ENCODE measurements at places on chromosomes 16 and 17.

- no peak for DNase-seq
Observed at GRCh38 chr16:81455006-81455405, 10.4 kb downstream of the CMIP start.

GRCh38 chr16:70391881-70392481 lies 45.3 kb downstream of the DDX19A start:
- no peak for DNase-seq

DNA sequence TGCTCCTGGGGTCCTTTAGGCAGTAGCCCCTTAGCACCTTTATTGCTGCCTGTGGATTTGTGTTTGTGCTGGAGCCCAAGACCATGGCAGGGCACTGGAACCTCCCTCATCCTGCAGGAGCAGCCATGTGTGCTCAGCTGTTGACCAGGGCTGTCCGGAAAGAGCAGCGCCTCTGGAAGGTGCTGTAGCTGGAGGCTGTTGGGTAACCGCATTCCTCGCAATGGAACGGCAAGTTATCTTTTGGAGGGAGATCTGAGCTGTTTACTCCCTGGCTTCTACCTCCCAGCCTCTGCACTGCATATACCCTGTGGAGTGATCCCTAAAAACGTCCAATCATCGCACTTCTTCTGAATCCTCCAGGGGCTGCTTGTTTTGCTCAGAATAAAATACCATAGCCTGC lies 291.0 kb downstream of the SNX29 start:
- DNase-seq = no peak

DNA sequence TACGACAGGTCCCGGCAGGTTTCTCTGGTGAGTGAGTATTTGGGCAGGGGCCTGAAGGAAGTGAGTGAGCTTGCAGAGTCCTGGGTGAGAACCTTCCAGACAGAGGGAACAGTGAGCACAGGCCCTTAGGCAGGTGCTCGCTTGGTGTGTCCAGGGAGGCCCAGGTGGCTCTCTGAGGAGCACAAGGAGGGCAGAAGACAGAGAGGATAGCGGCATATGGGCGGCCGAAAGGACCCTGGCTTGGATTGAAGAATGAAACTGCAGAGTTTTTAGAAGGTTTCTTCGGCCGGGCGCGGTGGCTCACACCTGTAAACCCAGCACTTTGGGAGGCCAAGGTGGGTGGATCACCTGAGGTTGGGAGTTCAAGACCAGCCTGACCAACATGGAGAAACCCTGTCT lies 6.7 kb downstream of the DRG2 start:
- DNase-seq = no peak

DNA sequence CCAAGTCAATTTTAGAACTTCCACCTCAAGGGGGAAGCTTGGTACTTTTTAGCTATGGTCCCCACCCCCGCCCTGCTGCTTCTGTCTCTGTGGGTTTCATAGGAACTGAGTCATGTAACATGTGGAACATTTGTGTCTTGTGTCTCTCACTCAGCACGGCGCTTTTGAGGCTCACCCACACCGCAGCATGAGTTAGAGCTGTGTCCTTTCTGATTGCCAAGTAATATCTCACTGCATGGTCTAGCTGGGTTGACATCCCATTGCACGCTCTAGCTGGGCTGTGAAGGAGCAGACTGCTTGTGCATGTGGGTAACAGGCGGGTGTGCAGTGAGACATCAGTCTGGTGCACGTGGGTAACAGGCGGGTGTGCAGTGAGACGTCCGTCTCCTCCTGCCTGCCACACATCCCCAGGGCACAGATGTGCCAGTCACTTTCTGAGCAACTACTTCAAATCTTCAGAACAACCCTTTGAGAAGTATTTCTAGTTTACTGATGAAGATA lies 26.4 kb upstream of the SLC7A5 start:
- peak; percentile 73 for DNase-seq

GRCh38 chr17:70153210-70153609 lies 16.1 kb upstream of the KCNJ2 start:
- no peak for DNase-seq

GRCh38 chr17:64117981-64118979 lies 11.7 kb downstream of the ERN1 start:
- no peak for DNase-seq

DNA sequence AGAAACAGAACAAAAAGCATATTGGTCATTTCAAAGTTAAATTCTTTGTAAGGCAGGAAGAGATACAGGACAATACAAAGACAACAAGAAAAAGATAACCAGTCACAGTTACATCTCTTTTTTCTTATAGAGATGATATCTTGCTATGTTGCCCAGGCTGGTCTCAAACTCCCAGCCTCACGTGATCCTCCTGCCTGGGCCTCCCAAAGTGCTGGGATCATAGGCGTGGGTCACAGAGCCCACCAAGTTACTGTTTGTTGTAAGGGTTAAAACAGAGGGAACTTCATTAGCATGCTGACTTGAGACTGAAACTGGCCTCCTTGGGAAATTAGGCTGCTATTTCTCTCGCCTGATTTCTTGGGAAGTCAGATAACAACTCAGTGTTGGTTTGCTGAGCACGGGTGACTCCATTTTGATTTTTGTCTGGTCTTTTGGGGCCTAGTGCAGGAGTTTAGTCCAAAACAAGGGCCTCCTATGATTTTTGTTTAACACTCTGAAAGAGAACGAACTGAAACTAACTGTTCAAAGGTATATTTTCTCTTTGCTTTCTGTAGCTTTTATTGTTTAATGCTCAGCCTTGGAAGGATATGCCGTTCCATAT lies 31.5 kb upstream of the SEC14L1 start:
- DNase-seq = no peak

DNA sequence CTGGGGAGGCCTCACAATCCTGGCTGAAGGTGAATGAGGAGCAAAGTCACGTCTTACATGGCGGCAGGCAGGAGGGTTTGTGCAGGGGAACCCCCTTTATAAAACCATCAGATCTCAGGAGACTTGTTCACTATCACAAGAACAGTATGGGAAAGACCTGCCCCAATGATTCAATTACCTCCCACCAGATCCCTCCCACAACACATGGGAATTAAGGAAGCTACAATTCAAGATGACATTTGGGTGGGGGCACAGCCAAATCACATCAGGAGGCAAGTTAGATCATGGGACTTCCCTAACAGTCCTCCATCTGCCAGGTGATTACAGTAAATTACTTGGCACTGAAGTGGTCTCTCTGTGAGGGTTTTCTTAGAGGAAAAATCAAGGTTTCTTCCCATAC lies 5.3 kb downstream of the TMEM114 start:
- DNase-seq = no peak

DNA sequence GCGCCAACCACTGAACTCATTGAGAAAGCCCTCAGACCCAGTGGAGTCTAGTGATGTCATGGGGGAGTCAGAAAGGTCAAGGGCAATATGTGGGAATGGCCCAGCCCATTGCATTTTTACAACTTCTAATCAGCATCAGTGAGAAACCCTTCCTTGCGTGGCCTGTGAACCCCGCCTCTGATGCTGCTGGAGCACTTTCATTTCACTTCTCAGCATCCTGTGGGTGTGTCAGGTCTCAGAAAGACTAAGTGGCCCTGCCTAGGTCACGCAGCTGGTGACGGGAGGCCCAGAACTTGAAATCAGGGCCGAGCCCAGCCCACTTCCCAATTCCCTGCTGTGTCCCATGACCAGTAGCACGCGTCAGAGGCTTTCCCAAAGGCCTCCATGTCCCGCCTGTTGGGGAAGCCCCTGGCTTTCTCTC lies 6.1 kb downstream of the DNAI2 start:
- peak; percentile 15 for DNase-seq

DNA sequence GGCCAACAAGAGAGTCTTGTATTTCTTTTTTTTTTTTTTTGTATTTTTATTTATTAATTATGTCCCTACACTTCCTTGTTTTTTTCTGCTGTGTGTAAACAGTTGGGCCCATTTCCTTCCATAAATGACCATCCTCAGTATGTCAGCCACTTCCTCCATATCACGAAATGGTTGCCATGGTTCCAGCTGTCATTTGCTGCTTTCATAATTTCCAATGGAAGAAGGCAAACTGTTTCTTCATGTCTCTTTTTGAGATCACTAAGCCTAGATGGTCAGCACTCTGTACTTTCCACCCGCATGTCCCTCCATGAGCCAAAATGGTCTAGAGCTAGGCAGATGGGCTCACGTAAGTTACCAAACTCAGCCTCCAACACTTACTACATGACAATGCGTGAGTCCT lies 133.5 kb upstream of the FOXF1 start:
- DNase-seq = no peak

DNA sequence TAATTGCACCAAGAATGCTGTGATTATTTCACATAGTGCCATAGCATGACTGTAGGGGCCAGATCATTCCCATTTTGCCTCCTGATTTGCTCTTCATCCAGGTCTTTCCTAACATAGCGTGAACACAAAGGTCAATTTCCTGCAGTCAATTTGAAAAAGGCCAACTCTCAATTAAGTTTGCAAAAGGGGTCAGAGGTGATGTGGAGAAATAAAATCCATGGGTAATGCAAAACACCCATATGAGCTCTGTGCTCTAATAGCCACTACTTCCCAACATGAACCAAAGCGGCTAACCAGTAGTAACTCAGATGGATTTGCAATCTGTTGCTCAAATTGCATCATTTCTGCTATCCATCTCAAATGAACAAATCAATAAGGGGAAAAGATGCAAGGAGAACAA lies 275.5 kb upstream of the SOX9 start:
- no peak for DNase-seq

GRCh38 chr16:30092373-30093010 lies 768 bp upstream of the TBX6 start:
- no peak for DNase-seq

DNA sequence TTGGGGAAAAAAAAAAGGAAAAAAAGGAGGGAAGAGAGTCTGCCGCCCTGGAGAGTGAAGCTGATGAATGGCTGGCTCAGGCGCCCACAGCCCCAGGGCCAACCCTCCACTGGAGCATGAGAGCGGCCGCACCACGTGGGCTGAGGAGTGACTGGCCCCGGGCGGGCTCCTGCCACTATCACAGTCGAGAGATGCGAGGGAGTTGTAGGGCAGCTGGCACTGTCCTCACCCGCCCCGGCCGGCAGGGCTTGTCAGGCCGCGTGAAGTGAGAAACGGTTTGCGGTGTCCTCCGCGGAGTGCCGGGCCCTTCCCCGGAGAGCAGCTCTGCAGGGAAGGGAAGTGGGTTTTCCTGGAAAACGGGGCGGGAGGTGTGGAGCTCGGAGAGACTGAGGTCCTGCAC lies 45.9 kb downstream of the JPH3 start:
- no peak for DNase-seq

- no peak for DNase-seq
Observed at GRCh38 chr16:79747688-79748087, 147.2 kb upstream of the MAF start.

DNA sequence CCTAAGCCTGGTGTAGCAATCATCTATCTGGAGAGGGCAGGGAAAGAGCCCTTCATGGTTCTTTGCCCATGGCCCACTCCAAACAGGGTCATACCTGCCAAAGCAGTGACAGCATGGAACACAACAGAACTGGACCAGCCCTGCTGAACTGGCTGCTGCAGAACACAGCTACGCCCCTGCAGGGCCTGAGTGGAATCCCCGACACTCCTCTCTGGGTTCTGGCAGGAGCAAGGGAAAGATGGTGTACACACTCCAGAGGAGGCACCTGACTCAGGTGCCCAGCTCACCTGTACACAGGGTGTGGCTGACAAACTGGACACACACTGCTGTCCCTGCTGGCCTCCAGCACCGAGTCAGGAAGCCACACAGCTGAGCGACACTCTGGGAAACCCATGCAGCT lies 19.8 kb downstream of the MIEF2 start:
- no peak for DNase-seq

DNA sequence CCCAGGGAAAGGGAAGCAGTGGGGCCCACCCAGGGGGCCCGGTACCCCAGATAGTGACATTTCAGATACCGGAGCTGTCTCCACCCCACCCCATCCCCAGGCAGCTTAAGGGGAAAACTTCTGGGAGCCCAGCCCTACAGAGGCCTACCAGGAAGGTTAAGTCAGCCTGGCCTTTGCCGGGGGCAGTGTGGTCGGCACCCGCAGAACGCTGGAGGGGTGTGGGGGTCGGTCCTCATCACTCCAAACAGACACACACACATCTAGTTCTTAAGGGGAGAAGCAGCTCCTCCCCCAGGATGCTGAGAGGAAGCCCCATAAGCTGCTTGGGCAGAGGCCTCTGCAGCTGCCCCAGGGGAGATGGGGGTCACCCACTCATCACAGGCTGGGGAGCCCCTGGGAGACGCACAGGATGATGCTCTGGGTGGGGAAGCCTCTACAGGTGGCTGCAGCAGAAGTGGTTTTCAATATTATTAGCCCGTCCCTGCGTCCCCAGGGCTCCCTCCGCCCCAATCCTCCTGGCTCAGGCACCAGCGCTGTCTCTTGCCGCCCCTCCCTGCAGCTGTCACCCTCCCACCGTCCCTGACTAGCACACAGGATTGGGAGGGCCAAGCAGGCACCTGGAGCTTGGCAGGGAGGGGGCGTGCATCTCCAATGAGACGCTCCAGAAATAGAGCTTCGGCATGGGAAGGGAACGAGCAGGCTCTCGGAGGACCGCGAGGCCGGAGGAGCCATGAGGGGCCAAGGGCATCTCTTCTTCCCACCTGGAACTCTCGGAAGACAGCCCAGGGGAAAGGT lies 1.4 kb upstream of the ABR start:
- DNase-seq = no peak

DNA sequence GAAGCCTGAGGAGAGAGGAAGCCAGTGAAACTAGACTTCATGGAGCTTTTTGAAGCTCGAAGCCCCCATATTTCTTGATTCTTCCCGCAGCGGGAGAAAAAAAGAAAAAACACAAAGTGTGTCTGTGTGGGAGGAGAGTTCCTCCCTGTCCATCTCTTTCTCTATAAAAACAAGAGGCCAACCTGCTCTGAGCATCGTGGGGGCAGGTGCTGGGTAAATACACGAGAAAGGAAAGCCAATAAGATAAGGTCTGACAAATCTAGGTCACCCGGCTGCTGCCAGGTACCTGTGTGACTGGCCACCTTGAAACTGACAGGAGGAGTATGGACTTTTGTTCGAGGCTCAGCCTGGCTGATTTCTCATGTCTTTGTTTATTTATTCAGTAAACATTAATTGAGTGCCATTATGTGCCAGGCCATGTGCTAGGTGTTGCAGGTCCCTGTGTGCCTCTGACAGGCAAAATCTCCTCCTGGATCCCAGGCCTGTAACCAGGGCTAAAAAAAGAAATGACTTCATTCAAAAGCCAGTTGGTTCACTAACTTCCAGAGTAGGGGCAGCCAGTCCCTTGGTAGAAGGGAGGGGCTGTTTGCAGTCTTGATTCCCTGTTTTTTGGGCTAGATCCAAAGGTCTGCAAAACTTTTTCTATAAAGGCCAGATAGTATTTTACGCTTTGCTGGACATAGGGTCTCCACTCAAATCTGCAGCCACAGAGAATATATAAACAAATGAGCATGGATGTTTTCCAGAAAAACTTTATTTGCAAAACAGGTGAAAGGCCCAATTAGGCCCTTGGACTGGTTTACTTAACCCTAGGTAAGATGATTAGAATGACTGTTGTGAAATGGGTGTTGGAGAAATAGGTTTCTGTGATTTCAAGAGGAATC lies 35.6 kb downstream of the YPEL2 start:
- DNase-seq = no peak

GRCh38 chr16:50274326-50275097 lies 8.2 kb downstream of the ADCY7 start:
- DNase-seq = no peak

- DNase-seq = no peak
Observed at GRCh38 chr17:3718201-3718600, 5.5 kb upstream of the HASPIN start.
